ENCODE measurements at places on chromosomes 2 and 18. TPM values are rescaled to one million over a fixed set of nuclear protein-coding genes. Genes with fewer than 3 reads are reported as not detected.
A peak's percentile ranks its signal among the peaks of the same experiment; 100 is the strongest.

DNA sequence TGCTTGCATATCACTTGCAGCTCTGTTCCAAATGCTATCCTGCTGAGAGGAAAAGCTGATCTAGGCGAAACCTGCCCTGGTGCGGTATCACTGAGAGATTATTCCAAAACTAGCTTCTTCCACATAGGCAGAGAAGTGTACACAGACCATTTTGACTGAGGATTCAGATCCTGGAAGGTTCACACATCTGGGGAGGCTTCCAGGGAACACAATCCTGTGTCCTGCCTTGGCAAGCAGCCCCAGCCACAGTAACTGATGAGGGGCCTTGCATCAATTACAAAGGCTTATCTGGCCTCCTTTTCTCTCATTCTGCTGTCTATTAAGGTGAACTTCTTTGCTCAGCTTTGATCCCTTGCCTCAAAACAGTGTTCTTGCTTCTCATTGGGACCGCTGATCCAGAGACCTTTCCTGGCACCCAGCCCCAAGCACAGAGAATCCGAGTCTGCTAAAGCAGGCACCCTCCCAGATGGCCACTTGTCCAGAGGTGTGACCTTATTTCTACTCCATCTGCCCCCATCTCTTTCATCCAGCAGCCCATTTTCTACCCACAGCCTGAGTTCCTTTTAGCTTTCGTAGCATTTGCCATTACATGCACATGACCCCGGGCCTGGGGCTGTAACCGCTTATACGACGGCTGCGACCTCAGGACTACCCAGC lies 52.3 kb upstream of the ZFP36L2 start:
- H3K36me3 ChIP-seq = peaks cover 32% of the 10 kb centered on the region
- H3K4me1 ChIP-seq = peaks cover 30% of the 10 kb centered on the region
- DNase-seq = peak; percentile 62
- H3K27ac ChIP-seq = peak overlapping the region; percentile 60
- no peaks in the 10 kb centered on the region for H3K27me3 ChIP-seq

DNA sequence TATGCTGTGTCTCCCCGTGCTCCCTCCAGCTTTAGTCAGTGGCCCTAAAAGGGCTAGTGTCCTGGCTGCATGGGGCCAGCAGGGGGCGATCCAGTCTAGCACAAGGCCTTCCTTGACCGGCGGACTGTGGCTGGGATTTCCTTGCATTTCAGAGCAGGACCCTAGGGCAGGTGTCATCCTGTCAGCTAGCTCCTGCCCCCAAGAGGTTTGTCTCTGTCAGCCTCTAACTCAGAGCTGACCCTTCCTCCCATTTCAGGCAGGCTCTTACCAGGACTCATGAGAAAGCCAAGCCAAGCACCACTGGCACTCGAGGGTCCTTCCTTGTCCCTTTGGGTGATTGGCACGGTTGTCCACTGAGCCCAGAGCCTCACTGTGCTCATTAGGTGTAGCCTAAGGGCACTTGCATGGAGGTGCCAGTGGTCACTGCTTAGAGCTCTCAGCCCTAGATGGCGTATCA lies 140.3 kb downstream of the RPIA start:
- H3K4me3 ChIP-seq = no peak overlapping the region
- H3K27ac ChIP-seq = no peak overlapping the region
- DNase-seq = no peak
- no peaks in the 10 kb centered on the region for H3K27me3 ChIP-seq
- H3K36me3 ChIP-seq = no peaks in the 10 kb centered on the region

- H3K4me3 ChIP-seq = no peak overlapping the region
- no peak for DNase-seq
- H3K36me3 ChIP-seq = peaks cover 7% of the 10 kb centered on the region
- no peak overlapping the region for H3K27ac ChIP-seq
- H3K27me3 ChIP-seq = no peaks in the 10 kb centered on the region
Measured at GRCh38 chr2:233400961-233401360, 46.7 kb downstream of the DGKD start.

GRCh38 chr2:190972846-190973245 lies 41.1 kb downstream of the STAT1 start:
- H3K4me1 ChIP-seq = no peaks in the 10 kb centered on the region
- DNase-seq = no peak
- no peaks in the 10 kb centered on the region for H3K27me3 ChIP-seq

GRCh38 chr18:37567061-37567993 lies 1.7 kb upstream of the CELF4 start:
- H3K27ac ChIP-seq = no peak overlapping the region
- no peaks in the 10 kb centered on the region for H3K36me3 ChIP-seq
- H3K4me1 ChIP-seq = peaks cover 25% of the 10 kb centered on the region
- no peak for DNase-seq

DNA sequence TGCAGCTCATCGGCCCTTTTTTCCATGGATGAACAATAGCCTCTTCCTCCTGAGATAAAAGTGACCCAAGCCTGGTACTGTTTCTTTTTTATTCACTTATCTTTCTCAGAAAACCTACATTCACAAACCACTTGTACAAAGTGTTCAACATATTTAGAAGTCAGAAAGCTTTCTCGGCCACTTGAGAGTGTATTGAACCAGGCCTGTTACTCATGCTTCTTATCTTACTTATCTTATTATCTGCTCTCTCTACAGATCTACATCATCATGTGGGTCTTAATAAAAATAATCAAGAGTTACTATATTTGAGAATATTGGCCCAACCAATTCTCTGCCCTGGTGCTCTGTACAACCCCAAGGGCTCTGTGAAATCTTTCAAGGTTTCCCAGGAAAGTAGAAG lies 242.1 kb downstream of the MREG start:
- no peaks in the 10 kb centered on the region for H3K27me3 ChIP-seq
- H3K36me3 ChIP-seq = no peaks in the 10 kb centered on the region
- H3K4me3 ChIP-seq = no peak overlapping the region
- H3K4me1 ChIP-seq = peaks cover 2% of the 10 kb centered on the region

DNA sequence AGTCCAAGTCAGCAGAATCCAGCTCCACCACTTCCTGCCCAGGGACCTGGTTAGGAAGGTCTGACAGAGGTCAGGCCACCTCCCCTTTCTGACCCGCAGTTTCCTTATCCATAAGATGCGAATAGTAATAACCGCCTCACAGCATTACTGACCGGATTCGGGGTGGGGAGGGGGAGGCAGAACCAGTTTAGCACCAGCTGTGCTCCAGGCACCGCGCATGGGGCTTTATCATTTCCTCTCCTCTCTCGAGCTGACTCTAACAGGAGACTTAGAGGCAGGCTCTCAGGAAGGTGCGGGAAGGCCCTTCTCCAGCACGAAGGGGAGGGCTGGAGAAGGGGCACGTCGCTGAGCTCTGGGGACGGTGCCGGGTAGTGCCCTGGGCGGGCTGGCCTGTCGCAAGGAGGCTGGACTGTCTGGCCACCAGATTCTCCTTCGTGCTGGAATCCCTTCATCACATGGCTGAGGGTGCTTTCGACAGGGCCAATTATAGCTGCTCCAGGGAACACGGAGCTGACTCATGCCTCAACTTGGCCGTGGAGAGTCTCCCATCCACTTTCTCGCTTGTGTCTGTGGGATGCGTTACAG lies 5.7 kb downstream of the EHD3 start:
- H3K27ac ChIP-seq = peak overlapping the region; percentile 49
- no peak overlapping the region for H3K4me3 ChIP-seq
- DNase-seq = peak; percentile 77
- no peaks in the 10 kb centered on the region for H3K36me3 ChIP-seq
- H3K27me3 ChIP-seq = no peaks in the 10 kb centered on the region

GRCh38 chr2:128012698-128013097 lies 15.2 kb downstream of the SAP130 start:
- no peak overlapping the region for H3K4me3 ChIP-seq
- no peaks in the 10 kb centered on the region for H3K4me1 ChIP-seq
- no peak for DNase-seq
- H3K36me3 ChIP-seq = peaks cover 79% of the 10 kb centered on the region
- no peak overlapping the region for H3K27ac ChIP-seq

- no peaks in the 10 kb centered on the region for H3K36me3 ChIP-seq
- peaks cover 8% of the 10 kb centered on the region for H3K27me3 ChIP-seq
- H3K27ac ChIP-seq = no peak overlapping the region
- no peak for DNase-seq
- H3K4me3 ChIP-seq = no peak overlapping the region
Measured at GRCh38 chr18:50166901-50167300, 28.0 kb downstream of the MYO5B start.

DNA sequence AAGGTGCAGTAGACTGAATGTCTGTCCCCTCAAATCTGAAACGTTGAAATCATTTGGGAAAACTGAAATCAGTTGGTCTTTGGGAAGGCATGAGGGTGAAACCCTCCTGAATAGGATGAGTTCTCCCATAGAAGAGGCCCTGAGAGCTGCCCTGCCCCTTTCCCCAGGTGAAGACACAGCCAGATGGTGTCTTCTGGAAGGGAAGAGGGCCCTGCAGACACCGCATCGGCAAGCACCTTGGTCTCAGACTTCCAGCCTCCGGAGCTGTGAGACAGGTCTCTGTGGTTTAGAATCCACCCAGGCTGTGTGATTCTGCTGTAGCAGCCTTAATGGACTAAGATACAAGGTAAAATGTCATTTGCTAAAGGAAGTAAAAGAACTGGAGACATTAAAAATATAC lies 42.1 kb upstream of the SNTG2 start:
- H3K4me3 ChIP-seq = no peak overlapping the region
- DNase-seq = no peak
- H3K36me3 ChIP-seq = no peaks in the 10 kb centered on the region
- H3K4me1 ChIP-seq = no peaks in the 10 kb centered on the region
- H3K27me3 ChIP-seq = peaks cover 3% of the 10 kb centered on the region
- no peak overlapping the region for H3K27ac ChIP-seq

DNA sequence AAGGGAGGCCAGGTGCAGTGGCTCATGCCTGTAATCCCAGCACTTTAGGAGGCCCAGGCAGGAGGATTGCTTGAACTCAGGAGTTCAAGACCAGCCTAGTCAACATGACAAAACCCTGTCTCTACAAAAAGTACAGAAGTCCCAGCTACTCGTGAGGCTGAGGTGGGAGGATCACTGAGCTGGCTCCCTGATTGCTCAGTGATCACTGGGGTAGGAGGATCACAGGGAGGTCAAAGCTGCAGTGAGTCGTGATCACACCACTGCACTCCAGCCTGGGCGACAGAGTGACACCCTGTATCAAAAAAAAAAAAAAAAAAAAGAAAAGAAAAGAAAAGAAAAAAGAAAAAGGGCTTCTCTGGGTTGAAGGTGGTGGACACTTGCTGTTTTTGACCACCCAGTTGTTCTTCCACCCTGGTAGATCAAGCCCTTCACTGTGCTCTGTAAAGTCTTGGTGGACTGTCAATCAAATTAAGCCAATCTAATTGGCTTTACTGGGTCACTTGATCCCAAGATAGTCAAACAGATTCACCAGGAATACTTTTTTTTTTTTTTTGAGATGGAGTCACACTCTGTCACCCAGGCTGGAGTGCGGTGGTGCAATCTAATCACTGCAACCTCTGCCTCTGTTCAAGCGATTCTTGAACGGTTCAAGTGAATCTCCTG lies 191.6 kb downstream of the AGPS start:
- peak overlapping the region; percentile 49 for H3K27ac ChIP-seq
- H3K4me1 ChIP-seq = peaks cover 26% of the 10 kb centered on the region
- DNase-seq = no peak
- no peak overlapping the region for H3K4me3 ChIP-seq
- no peaks in the 10 kb centered on the region for H3K36me3 ChIP-seq
- no peaks in the 10 kb centered on the region for H3K27me3 ChIP-seq

DNA sequence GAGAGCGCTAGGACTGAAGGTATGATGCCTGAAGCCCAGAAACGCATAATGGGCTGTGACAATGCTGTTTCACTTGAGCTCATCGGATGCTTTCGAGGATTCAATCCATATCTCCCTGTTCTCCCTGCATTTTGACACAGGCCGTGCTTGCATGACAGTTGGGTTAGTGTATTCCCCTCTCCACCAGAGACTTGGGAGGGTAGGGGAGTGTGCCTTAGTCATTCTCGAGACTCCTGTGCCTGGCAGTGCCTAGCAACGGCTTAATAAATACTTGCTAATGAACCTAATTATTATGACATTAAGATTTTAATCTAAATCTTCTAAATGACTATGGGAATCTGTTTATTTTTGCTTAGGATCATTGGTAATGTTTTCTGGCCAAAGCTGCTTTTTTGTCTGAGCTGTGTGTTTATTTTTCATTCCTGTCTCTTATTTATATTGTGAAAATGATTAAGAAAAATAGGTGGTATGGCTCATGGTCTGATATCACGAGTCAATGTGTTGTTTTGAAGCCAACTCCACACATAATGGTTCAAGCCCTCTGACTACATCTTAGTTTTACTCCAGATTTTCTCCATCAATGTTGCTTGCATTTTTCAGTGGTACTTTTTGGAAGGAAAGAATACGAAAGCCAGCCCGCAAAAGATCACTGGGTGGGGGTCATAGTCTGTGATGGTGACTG lies 61.3 kb downstream of the NEDD4L start:
- H3K27me3 ChIP-seq = no peaks in the 10 kb centered on the region
- no peak overlapping the region for H3K27ac ChIP-seq
- DNase-seq = no peak
- no peaks in the 10 kb centered on the region for H3K36me3 ChIP-seq
- peaks cover 8% of the 10 kb centered on the region for H3K4me1 ChIP-seq

- H3K27ac ChIP-seq = no peak overlapping the region
- H3K36me3 ChIP-seq = no peaks in the 10 kb centered on the region
- H3K4me1 ChIP-seq = no peaks in the 10 kb centered on the region
- H3K27me3 ChIP-seq = no peaks in the 10 kb centered on the region
Measured at GRCh38 chr2:84231478-84231877, 227.6 kb downstream of the SUCLG1 start.

DNA sequence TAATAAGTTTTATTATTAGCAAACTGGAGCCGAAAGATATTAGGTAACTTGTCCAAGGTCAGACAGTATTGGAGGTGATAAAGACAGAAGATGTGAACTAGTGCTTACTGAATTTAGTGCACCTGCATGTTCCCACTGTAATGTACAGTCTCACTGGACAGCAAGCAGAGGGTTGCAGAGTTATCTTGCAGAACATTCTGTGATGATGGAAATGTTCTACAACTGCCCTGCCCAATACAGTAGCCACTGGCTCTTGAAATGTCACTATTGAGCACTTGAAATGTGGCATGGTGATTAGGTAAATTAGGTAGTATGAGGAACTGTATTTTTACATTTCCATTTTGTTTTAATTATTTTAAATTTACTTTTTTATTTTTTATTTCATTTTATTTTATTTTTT lies 356.6 kb downstream of the EPHA4 start:
- H3K4me1 ChIP-seq = no peaks in the 10 kb centered on the region
- DNase-seq = no peak
- no peaks in the 10 kb centered on the region for H3K36me3 ChIP-seq
- no peak overlapping the region for H3K4me3 ChIP-seq

DNA sequence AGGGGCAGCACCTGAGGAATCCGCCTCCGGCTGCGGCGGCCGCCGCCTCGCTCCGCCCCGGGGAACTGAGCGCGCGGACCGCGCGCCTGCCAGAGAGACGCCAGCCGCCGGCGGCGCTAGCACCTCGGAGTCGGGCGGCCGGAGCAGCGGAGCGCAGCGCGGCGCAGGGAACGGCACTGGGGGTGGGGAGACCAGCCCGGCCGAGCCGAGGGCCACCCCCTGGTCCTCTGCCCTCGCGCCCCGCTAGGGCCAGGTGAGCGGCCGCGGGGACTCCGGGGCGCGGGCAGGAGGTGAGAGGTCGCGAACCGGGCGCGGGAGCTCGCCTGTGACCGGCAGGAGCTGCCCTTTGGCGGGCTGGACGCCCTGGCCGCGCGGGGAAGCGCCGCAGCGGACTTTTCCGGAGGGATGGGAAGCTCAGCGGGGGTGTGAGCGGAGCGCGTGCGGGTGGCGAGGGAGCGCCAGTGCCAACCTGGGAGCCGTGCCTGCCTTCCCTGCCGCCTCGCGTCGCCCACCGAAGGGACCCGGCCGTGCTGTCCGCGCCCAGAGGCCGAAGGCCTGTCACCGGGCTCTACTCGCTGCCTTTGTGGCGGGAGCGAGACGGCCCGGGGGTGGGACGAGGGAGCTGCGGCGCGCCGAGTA lies at the start of gene GREB1L:
GREB1L (plus strand) TSS at position 92 of the 639 bp plus-strand sequence. CDS start 141,287 bp downstream, outside the sequence.
- no peaks in the 10 kb centered on the region for H3K36me3 ChIP-seq
- peak within 1 kb of the TSS; percentile 38 for H3K4me3 ChIP-seq
- peaks cover 15% of the 10 kb centered on the region for H3K4me1 ChIP-seq
- DNase-seq = peak; percentile 63

The EML6 gene
- 18.8 TPM for total RNA-seq

The REG1B gene
- total RNA-seq = not detected
